NCI-H1694 treated with DMSO at 0.1 percent for 48 hours (cell line): ENCODE measurements at places on chromosomes 7 and 10.
A peak's percentile ranks its signal among the peaks of the same experiment; 100 is the strongest.

DNA sequence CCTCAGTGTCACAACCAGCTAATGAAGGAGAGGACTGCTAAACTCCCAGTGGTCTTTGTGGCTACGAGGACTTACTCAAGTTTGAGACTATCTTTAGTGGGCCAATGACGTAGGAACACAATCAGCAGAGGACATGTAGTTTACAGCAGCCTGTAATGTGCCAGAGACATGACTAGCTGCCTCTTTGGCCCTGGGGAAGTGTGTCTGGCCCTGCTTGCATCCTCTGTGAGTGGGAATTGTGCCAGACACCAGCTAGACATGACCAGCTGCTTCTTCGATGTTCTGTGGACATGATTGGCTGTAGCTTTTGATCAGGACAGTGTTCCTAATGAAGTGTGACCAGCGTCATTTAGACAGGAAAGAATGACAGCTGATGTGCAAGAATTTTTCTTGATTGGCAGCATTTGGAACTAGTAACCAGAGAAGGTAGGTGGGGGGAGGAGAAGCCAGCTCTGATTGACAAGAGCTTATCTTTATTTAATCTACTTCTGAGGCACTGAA is 141.7 kb downstream of the AUTS2 start:
- DNase-seq, result peak; percentile 73

GRCh38 chr10:52313256-52313932 is 687 bp upstream of the DKK1 start:
- no peak for DNase-seq

DNA sequence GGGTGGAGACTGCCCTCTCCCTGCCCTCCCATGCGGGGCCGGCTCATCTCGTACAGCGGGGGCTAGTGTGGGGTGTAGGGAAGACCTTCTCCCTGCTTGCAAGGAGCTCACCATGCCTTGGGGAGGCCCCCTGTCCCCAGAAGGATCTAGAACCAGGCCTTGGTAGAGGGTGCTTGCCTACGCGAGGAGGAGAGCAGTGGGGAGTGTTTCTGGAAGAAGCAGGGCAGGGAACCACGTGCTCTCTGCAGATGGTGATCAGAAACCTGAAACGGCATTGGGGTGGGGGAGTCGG is 2.7 kb downstream of the MAFK start:
- DNase-seq, result no peak

GRCh38 chr10:88527245-88527644 is 55.9 kb downstream of the RNLS start:
- no peak for DNase-seq

DNA sequence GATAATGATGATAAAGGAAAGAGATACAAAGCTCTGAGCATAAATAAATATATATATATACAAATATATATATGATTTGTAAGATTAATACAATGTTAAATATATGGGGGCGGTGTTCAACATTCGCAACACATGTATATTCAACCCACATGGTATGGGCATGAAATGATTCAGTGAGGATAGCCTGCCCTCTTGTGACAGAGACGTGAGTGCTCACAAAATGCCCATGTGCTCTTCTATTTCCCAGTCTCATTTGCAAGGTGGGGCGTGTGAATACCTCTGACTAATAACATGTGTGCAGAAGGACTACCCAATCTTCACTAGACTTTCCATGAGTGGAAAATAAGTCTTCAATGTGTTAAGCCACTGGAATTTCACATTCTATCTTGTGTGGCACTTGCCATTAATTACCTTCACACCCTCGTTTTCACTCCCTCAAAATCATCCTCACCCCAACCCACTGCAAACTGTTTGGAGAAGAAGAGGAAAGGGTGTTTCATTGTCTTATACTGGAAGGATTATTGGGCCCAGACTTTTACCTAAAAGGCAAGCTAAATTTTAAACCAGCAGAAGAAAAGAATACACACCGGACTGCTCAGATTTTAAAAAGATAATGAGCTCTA is 26.9 kb downstream of the ASAH2 start:
- peak; percentile 60 for DNase-seq

DNA sequence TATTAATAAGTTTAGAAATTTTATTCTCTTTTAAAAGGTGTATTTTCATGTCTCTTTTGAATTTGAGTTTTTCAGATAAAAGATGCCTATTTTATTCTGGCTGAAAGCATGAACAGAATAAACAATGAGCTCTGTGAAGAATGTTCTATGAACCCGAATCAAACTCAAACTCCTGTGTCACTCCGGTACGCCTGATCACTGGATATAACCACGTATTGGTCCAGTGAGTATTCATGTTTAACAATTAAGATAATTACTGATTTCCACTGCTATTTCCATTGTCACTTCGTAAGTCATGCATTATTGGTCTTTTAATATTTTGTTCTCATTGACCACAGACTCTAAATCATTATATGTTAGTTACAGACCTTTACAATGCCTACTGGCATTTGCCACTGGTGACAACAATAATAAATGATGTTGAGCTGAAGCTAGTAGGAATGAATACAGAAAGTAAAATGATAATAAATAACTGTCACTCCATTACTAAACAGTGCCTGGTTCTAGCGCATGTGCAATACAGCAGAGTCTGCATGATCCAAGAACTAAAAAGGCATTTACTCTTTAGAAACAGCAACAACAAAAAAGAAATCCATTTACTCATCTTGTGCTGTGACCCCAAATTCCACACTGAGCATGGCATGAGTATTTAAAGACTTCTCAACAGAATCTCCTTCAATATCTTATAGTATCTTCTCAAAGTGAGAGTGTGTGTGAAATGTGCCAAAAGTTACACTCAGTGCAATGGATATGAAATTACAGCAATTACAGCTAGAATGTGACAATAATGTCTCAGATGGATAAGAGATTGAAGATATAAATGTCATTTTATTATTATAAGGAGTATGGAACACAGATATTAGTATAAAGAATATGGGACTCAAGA is 827.0 kb upstream of the LRRTM3 start:
- no peak for DNase-seq

GRCh38 chr10:60917331-60918280 is 26.4 kb downstream of the RHOBTB1 start:
- DNase-seq, result no peak

GRCh38 chr10:114685456-114685855 is 27.4 kb upstream of the ABLIM1 start:
- DNase-seq, result no peak

DNA sequence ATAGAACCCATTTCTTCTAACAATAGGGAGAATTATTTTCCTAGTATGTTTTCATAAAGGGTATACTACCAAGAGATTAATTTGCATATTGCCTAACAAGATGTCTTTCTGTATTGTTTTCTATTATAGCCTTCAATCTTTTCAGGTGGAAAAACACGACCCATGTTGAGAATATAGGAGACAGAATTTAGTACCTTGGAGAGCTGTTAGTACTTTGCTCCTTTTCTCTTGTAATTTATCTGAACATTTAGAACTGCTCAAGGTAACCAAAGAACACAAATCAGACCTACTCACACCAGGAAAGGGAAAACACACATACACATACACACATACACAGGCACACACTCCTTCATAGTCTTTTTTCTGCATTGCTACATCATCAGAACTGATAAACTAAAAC is 7.8 kb upstream of the TRDMT1 start:
- no peak for DNase-seq

DNA sequence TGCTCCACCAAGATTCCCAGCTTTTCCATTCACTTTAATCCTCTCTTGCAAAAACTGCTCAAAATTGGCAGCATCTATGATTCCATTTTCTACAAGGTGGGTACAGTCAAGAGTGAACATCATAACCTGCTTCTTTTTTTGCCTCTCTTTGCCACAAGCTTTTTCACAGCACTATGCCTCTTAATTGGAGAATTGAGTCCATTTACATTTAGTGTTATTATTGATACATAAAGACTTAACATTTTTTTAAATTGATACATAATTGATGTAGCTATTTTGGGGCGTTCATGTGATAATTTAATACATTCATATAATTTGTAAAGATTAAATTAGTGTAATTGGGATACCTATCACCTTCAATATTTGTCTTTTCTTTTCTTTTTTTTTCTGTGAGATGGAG is 18.8 kb downstream of the AS3MT start:
- DNase-seq, result no peak

- DNase-seq, result peak; percentile 43
Observed at GRCh38 chr10:121084016-121084674, 233.0 kb downstream of the WDR11 start.

DNA sequence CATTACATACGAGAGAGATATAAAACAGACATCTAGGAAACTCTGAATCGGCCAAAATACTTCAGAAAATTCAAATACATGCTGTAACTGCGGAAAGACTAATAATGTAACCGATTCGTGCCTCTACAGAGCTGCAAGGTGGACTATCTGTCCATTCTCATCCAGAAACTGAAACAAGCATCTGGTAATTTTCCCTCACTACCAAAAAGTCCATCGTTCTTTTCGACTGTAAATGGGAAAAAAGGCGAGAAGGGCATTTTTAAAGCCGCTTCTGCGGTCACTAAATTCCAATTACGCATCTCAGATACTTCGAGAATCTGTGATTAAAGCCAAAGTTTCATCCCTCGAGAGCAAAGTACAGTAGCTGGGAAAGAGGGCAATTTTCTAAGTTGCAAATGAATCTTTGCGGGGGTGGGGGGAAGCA is 1.3 kb downstream of the OGA start:
- no peak for DNase-seq

GRCh38 chr10:13904064-13904463 is 317.3 kb downstream of the PRPF18 start:
- no peak for DNase-seq

GRCh38 chr10:21355591-21356011 is 169.9 kb downstream of the SKIDA1 start:
- no peak for DNase-seq

- no peak for DNase-seq
Observed at GRCh38 chr10:1399431-1400100, 337.8 kb downstream of the ADARB2 start.

GRCh38 chr7:125568799-125569198 is 639.2 kb upstream of the POT1 start:
- DNase-seq, result no peak

GRCh38 chr7:150738591-150739001 is 1.4 kb downstream of the GIMAP5 start:
- DNase-seq, result no peak

GRCh38 chr10:46240684-46241565 is 45.9 kb upstream of the ANTXRL start:
- DNase-seq, result no peak

DNA sequence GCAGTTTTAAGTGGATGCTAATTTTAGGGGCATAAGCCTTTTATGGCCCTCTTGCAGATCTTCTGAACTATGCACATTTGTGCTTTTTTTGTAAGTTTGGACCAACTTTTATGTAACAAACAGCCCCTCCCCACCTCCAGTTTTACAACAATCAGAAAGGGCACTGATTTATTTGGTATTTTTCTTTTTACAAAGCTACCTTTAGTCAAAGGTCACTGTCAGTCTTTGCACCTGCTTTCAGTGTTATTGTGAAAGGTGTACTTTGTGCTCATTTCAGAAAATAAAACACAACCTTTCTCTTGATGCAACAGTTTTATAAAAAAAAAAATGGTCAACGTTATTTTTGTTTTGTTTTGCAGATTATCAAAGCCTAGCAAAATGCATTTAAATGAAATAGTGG is 39.2 kb downstream of the MPLKIP start:
- no peak for DNase-seq

DNA sequence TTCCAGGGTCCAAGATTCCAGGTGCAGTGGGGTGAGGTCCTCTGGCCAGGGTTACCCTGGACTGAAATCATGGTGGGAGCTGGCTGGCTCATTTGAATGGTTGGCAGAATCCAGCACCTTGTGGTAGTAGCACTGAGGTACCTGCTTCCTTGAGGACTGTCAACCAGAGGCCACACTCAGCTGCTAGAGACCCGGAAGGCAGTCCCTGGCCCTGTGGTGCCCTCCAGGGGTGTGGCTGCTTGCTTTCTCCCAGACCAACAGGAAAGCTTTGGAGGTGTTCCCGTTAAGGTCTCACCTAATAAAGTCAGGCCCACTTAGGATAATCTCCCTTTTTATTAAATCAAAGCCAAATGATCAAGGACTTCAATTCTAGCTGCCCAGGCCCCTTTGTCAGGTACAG is 107.7 kb upstream of the GDF10 start:
- no peak for DNase-seq

GRCh38 chr7:40500219-40500618 is 365.4 kb downstream of the SUGCT start:
- no peak for DNase-seq

DNA sequence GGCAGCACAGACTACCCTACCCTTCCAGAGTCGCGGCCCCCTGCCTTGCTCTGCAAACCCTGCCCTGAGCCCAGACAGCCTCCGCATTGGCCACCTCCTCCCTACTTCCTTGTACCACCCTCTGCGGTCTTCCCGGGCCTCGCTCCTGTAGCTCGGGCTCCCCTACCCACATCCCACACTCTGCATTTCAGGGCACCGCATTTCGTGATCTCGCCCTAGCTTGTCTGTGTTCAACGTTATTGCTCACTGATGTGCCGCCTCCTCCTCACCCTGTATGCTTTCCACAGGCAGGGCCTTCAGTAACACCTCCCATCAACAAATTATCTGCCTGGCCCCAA is 6.6 kb downstream of the PDIA4 start:
- DNase-seq, result no peak

DNA sequence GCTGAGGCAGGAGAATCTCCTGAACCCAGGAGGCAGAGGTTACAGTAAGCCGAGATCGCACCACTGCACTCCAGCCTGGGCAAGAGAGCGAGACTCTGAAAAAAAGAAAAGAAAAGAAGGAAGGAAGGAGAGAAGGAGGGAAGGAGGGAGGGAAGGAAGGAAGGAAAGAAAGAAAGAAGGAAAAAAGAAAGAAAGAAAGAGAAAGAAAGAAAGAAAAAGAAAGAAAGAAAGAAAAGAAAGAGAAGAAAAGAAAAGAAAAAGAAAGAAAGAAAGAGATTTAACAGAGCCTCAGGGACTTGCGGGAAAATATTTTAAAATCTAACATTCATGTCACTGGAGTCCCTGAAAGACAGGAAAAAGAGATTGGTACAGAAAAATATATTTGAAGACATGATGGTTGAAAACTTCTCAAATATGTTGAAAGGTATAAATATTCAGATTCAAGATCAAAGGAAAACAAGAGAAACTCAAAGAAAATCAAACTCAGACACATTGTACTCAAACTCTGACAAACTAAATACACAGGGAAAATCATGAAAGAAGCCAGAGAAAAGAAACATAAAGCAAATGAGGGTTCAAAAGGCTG is 25.3 kb upstream of the DNAAF5 start:
- no peak for DNase-seq

DNA sequence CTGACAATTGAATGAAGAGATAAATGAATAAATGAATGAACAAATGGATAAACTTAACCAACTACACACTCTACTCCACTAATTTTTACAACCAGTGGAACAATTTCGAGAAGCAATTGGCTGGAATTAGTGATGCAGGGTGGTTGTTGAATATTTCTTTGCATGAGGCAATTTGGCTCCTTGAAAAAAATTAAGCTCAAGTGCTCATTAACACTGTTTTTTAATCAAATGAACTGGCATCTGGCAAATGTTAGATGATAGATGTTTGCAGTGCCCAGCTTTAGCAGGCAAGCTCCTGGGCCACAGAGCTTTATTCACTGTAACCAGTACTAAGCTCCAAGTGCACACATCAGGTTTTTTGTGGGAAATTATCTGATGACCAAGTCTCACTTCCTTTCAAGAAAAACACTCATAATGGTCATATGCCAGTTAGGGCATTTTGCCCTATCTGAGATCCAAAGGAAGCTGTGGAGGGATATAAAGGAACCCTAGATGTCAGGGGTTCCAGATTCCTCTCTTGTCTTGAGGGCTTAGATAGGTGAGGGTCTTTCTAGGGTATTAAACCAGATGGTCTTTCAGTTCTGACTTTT is 16.4 kb upstream of the ADD3 start:
- no peak for DNase-seq

GRCh38 chr7:73682745-73683055 is 553 bp downstream of the DNAJC30 start:
- DNase-seq, result no peak
